ENCODE measurements at places on chromosomes 1 and 21.

DNA sequence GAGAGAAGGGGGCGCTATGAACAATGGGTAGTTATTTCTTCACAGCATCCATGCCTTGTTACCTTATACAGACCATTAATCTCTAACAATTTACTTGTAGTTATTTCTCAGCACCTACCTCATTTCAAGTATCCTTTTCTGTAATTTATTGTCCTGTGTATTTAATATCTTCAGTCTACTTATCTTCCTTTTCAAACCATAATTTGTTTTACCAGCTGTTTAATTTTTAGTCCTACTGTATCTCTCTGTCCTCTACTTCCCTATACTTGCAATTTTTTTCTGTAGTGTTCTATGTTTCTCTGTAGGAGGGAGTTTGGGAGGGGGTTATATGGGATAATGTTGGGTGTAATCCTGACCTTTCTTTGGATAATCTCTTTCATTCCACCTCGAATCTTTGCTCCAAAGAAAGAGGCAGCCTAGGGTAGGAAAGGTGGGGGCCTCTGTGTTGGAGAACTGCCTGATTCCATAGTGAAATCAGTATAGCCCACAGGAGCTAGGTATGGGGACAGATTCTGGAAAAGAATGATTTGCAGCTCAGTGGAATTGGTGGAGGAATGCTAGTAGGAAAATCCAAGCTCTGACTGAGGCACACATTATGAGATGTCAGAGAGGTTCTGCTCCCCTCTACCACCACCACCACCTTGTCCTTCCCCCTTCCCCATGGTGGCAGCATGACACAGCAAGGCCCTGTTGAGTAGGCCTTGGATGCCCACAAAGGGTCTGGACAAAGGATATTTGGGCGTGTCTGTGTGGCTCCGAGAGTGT is 642 bp downstream of the MLLT11 start:
- peak overlapping the region; percentile 95 for H3K27ac ChIP-seq
- H3K4me3 ChIP-seq, result peak overlapping the region; percentile 99
- H3K4me1 ChIP-seq, result peaks cover 63% of the 10 kb centered on the region
- H3K27me3 ChIP-seq, result no peaks in the 10 kb centered on the region
- peaks cover 30% of the 10 kb centered on the region for H3K36me3 ChIP-seq
- no peak for DNase-seq

GRCh38 chr21:32043458-32043857 is 170.6 kb downstream of the HUNK start:
- peaks cover 10% of the 10 kb centered on the region for H3K27me3 ChIP-seq
- DNase-seq, result no peak
- no peak overlapping the region for H3K4me3 ChIP-seq
- no peak overlapping the region for H3K27ac ChIP-seq

- peaks cover 89% of the 10 kb centered on the region for H3K4me1 ChIP-seq
- DNase-seq, result no peak
- no peaks in the 10 kb centered on the region for H3K27me3 ChIP-seq
- H3K36me3 ChIP-seq, result peaks cover 14% of the 10 kb centered on the region
- peak overlapping the region; percentile 76 for H3K4me3 ChIP-seq
These were observed 27.5 kb downstream of the LRRC8C start for GRCh38 chr1:89660224-89661061.

GRCh38 chr1:77925956-77926355 is 37.5 kb downstream of the NEXN start:
- peak overlapping the region; percentile 68 for H3K27ac ChIP-seq
- no peak overlapping the region for H3K4me3 ChIP-seq
- H3K36me3 ChIP-seq, result no peaks in the 10 kb centered on the region
- no peak for DNase-seq

DNA sequence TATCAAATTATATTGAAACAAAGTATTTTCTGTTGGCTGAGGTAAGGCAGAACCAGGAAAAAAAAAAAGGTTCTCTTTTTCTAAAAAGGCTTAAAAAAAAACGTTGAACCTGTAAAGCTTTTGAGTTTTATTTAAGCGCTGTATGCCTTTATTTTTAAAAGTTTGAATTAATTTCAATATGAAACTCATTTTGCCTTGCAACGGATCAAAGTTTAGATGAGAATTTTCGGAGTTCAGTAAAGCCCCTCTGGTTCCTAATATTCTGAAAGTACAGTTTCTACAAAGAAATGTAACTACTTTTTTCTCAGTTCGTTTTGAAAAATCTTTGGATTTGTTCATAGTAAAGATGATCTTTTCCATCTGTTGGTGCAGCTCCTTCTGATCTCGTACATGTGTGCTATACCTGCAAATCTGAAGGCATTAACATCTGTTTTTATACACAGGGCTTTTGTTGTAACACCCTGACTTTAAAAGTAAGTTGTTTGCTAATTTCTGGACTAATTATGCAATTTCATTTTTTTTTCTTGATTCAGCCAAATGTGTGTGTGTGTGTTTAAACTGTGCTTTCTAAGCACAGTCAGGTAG is 1.7 kb downstream of the ZBTB18 start:
- no peaks in the 10 kb centered on the region for H3K27me3 ChIP-seq
- H3K4me1 ChIP-seq, result peaks cover 12% of the 10 kb centered on the region
- H3K4me3 ChIP-seq, result no peak overlapping the region
- H3K36me3 ChIP-seq, result peaks cover 8% of the 10 kb centered on the region

DNA sequence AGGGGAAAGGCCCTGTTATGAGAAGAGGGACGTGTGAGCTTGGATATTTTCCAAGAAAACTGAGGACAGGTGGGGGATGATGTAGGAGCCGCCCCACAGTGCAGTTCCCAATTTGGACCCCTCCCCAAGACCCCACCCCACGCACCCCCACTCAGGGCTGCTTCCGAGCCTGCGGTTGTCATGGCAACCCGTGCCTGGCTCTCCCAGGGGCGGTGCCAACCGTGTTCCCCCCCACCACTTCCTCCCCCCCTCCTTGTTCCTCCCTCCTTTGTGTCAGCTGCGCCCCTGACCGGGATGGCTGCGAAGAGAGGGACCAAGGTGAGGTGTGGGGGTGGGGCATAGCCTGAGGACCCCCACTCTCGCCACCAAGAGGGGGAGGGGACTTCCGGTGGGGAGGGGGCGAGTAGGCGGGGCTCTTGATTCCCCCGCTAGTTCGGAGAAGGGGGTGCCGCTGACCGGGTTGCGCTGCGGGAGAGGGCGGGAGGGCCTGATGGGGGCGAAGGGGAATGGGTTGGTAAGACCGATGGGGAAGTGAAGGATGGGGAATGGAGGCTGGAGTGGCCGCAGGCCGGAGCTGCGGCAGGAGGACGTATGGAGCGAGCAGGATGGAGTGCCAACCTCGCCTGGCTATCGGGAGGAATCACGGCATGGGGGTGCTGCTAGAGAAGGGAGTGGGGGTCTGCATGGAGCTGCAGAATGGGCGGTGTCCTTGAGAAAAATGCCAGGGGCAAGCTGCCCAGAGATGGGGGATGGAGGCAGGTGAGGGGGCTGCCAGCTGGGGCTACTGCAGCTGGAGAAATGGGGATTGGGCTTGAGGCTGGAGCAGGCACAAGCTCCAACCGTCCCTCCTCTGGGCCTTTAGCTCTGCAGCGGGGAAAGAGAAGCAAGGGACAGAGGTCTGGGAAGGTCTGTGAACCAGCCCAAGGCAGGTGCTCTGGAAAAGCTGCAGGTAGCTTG is 953 bp downstream of the TRIM46 start:
- H3K4me3 ChIP-seq, result peak overlapping the region; percentile 98
- peak overlapping the region; percentile 16 for H3K27ac ChIP-seq
- DNase-seq, result peak; percentile 49
- H3K4me1 ChIP-seq, result peaks cover 58% of the 10 kb centered on the region
- H3K27me3 ChIP-seq, result no peaks in the 10 kb centered on the region
- peaks cover 4% of the 10 kb centered on the region for H3K36me3 ChIP-seq

DNA sequence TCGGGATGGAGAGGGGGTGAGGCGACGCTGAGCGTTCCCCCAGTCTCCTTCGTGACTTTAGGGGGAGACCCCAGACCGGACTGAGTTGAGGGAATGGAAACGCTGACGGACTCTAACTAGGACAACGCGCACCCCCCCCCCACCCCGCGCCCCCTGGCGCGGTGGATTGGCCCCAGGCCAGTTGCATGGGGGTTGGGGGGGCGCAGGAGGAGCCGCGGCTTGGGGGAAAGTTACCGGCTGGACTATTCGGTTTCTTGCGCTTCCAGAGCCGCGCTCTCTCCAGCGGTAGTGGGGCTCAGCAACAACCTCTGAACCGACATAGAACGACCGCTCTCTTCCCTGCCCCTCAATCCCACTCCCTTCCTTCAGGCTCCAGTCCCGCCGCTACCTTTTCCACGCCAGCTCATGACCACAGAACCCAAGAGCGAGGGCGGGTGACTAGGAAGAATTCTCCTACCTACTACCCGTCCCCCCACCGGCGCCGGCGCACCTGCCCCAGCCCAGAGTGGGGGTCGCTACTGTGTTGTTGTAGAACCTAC is 694 bp downstream of the ZBTB7B start:
- H3K27ac ChIP-seq, result peak overlapping the region; percentile 96
- H3K36me3 ChIP-seq, result peaks cover 11% of the 10 kb centered on the region
- DNase-seq, result peak; percentile 43
- peak overlapping the region; percentile 99 for H3K4me3 ChIP-seq

- H3K4me3 ChIP-seq, result peak overlapping the region; percentile 96
- peak overlapping the region; percentile 57 for H3K27ac ChIP-seq
- peaks cover 67% of the 10 kb centered on the region for H3K4me1 ChIP-seq
These were observed 3.3 kb downstream of the IFNGR2 start for GRCh38 chr21:33406493-33406892.

DNA sequence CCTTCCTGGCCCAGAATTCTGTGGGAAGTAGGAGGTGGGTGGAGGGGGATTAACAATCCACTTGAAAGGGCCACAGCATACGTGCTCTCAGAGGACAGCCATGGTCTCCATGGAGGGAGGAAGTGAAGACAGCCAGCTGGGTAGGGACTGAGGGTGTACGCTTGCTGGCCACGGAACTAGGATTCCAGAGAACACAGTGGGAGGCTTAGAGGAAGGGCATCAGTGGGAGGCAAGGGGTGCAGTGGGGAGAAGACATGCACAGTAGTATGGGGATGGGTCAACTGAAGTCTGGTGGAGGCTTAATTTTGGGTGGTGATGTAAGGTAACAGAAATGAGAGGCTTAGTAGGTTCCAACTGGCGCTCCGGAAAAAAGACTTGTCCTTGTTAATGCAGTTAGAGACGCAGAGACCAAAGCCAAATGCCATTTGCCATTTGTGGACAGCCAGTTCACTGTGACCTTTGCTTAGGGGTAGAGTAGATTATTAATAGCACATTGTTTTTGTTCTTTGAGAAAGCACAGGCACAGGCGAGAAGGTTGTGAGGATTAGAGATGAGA is 103.0 kb downstream of the ZSCAN20 start:
- DNase-seq, result no peak
- no peak overlapping the region for H3K4me3 ChIP-seq
- no peak overlapping the region for H3K27ac ChIP-seq
- H3K27me3 ChIP-seq, result peaks cover 38% of the 10 kb centered on the region
- H3K36me3 ChIP-seq, result no peaks in the 10 kb centered on the region
- H3K4me1 ChIP-seq, result no peaks in the 10 kb centered on the region

DNA sequence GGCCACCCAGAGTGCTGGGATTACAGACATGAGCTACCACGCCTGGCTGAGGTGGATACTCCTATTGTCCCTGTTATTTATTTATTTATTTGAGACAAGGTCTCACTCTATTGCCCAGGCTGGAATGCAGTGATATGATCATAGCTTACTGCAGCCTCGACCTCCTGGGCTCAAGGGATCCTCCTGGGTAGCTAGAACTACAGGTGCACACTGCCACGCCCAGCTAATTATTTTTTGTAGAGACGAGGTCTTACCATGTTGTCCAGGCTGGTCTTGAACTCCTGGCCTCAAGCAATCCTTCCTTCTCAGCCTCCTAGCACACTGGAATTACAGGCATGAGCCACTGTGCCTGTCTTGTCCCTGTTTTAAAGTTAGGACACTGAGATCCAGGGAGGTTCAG is 5.2 kb downstream of the LDLRAP1 start:
- H3K4me1 ChIP-seq, result peaks cover 80% of the 10 kb centered on the region
- H3K27ac ChIP-seq, result no peak overlapping the region
- no peaks in the 10 kb centered on the region for H3K27me3 ChIP-seq
- peak overlapping the region; percentile 75 for H3K4me3 ChIP-seq

- no peak for DNase-seq
- no peaks in the 10 kb centered on the region for H3K36me3 ChIP-seq
- H3K27me3 ChIP-seq, result no peaks in the 10 kb centered on the region
- no peaks in the 10 kb centered on the region for H3K4me1 ChIP-seq
These were observed 51.0 kb upstream of the IKBKE start for GRCh38 chr1:206419250-206419649.

DNA sequence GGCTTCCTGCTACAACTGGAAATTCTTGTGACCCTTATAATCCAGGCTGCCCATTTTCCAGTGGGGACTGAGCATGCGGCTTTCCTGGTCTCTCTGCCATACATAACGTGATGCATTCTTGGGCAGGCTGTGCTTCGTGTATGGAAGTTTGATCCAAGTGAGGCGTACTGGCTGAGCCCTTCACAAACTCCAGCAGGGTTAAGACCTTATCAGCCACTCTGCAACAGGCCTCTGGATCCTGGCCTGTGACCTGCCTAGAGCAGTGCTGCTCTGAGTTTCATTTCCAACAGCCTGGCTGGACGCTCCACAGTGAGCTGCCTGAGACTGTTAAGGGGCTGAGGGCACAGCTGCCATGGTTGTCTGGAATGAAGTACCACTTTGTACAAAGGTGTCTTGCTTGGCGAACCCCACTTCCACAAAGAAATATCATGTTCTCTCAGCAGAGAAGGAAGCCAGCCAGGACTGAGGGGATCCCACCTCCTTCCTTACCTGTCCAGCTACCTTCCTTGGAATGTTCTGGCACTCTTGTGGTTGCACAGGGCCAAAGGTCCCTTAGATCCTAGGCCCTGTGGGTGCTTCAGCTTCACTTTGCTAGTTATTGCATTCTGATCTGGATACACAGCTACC is 28.5 kb upstream of the XPR1 start:
- H3K27me3 ChIP-seq, result no peaks in the 10 kb centered on the region
- no peaks in the 10 kb centered on the region for H3K4me1 ChIP-seq
- H3K4me3 ChIP-seq, result no peak overlapping the region
- no peak for DNase-seq
- no peaks in the 10 kb centered on the region for H3K36me3 ChIP-seq
- H3K27ac ChIP-seq, result no peak overlapping the region

DNA sequence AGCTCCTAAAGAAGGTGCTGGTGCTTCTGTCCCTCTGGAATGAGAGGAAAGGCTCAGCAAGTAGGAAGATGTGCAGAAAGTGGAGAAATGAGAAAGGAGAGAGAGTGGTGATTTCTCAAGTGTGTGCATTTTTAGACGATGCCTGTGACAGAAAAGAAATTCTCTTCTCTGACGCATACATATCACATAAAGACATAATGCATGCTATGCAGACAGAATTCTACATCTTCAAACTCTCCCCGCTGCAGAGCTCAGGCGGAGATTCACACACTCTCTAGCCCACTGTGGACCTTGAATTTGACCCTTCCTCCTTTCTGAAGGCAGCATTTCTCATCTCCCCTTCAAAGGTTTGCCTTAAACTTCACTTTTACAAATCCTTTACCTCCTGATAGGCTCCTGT is 52.0 kb upstream of the CAMK1G start:
- no peaks in the 10 kb centered on the region for H3K4me1 ChIP-seq
- peaks cover 42% of the 10 kb centered on the region for H3K27me3 ChIP-seq
- H3K36me3 ChIP-seq, result no peaks in the 10 kb centered on the region
- H3K27ac ChIP-seq, result no peak overlapping the region
- DNase-seq, result no peak

DNA sequence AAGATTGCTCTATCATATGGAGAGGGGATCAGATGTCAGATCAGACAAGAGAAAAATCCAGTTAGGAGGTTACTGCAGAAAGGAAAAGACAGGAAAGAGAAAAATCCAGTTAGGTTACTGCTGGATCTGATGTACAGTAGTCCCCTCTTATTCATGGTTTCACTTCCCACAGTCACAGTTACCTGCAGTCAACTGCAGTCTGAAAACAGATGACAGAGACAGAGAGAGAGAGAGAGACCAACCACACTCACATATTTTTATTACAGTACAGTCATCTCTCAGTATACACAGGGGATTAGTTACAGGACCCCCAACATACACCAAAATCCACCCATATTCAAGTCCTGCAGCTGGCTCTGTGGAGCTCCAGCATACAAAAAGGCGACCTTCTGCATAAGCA is 29.3 kb downstream of the NUP133 start:
- H3K27ac ChIP-seq, result no peak overlapping the region
- H3K4me1 ChIP-seq, result no peaks in the 10 kb centered on the region
- no peak for DNase-seq
- H3K36me3 ChIP-seq, result peaks cover 3% of the 10 kb centered on the region
- no peaks in the 10 kb centered on the region for H3K27me3 ChIP-seq

Measured in activated T-cell treated with anti-CD3 and anti-CD28 coated beads, Interleukin-2, amount 50 U/mL, for 72 hours (primary cell).